NCI-H460 (cell line): ENCODE measurements at places on chromosomes 2 and 18. TPM values are rescaled to one million over a fixed set of nuclear protein-coding genes. Genes with fewer than 3 reads are reported as not detected.

ZNF385B gene
- 2.3 and 3.3 TPM in 2 replicates for total RNA-seq

TMEM17 gene
- total RNA-seq: 3.0 and 5.4 TPM in 2 replicates

GPBAR1 gene
- 0.15 TPM in 1 of 2 replicates, not detected in the other for total RNA-seq

HTRA2 gene
- total RNA-seq: 46.9 and 52.1 TPM in 2 replicates

MREG gene
- total RNA-seq: 3.4 and 4.1 TPM in 2 replicates

GPR35 gene
- 0.10 and 0.38 TPM in 2 replicates for total RNA-seq

USP40 gene
- total RNA-seq: 41.0 and 43.6 TPM in 2 replicates

UPP2 gene
- total RNA-seq: not detected in 2 replicates

MC4R gene
- total RNA-seq: not detected in 2 replicates

DES gene
- total RNA-seq: 0.38 and 0.50 TPM in 2 replicates

SERPINB12 gene
- total RNA-seq: not detected in 2 replicates

ESPNL gene
- 0.20 and 0.35 TPM in 2 replicates for total RNA-seq

DNA sequence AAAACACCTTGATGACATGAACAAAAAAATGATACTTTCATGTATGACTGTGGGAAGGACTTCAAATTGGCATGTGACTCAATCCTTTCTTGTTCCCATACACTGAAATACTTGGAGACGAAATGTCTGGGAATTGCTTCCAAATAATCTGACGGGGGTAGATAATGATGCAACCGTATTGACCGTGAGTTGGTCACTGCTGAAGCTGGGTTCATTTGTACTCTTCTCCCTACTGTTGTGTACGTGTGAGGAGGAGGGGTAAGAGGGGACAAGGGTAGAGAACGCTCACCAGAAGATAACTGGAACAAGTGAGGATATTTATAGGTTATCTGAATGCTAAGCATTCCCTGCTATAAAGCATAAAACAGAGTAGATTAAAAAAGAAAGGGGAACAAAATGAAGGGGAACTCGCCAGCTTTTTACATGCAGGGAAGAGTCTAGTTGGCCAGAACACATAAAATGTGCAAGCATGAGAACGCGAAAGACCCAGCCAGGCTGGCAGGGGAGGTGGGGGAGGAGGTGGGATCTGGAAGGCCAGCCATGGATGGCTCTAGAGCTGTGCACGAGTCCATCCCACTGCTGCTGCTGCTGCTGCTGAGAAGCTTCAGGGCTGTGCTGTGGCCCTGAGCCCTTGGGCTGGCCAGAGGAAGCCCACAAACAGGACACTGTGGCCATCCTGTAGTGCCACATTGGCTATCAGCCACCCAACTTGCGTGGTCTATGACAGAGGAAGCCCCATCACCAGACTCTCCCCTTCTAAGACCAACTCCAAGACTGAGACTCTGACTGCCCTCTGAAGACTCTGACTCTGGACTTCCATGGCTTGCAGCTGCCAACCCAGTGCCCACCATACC, 15.2 kb upstream of the CETN1 start:
- DNase-seq: no peak

GRCh38 chr2:160253440-160254188, 53.5 kb upstream of the ITGB6 start:
- no peak for DNase-seq

GRCh38 chr2:202037086-202037485, 3.4 kb downstream of the FZD7 start:
- no peak for DNase-seq

GRCh38 chr2:69798290-69798908, 31.1 kb upstream of the GMCL1 start:
- DNase-seq: no peak

DNA sequence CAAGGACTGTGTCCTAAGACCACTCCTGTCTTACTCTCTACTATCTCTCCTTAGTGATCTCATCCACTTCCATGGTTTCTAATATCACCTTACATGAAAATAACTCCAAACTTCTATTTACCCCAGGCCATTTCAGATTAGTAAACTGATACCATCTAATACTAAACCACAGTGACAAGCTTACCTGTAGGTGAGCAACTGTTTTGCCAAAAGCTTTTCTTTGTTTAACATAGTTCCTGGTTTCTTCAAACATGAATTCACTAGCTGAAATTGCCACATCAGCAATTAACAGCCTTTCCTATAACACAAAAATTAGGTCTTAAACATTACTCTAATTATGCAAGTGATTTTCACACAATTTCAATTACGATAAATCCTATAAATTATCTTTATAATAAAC, 22.1 kb downstream of the ACADL start:
- DNase-seq: no peak

GRCh38 chr2:1606046-1606400, 138.3 kb downstream of the PXDN start:
- no peak for DNase-seq

GRCh38 chr2:2502201-2502549, 171.1 kb upstream of the MYT1L start:
- DNase-seq: no peak

DNA sequence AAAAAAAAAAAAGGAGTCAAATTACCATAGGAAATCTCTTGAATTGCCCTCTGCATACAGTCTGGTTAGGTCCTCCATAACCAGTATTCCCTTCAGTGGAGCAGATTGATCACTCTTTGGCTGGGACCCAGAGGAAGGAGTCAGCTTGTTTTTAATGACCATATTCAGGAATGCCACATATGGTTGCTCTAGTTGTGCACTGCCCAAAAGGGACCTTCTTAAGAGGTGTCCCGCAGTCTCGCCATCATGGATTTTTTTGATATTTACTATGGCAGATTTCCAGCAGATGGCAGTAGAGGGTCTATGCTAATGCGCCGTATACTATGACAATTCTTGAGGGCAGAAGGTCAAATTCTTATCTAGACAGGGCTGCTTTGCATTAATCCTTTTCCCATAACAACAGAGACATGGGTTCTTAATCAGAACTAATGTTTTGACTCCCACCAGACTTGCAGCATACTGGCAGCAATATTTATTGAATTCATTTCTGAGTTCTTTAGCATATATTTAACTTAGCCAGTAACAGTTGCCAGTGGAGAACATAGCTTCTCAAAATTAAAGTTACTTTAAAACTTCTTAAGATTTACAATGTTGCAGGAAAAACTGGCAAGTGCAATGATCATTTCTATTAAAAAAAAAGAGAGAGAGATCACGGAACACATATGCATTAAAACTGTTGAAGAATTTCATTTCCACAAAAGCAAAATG, 31.8 kb upstream of the INPP4A start:
- peak; percentile 64 for DNase-seq

DNA sequence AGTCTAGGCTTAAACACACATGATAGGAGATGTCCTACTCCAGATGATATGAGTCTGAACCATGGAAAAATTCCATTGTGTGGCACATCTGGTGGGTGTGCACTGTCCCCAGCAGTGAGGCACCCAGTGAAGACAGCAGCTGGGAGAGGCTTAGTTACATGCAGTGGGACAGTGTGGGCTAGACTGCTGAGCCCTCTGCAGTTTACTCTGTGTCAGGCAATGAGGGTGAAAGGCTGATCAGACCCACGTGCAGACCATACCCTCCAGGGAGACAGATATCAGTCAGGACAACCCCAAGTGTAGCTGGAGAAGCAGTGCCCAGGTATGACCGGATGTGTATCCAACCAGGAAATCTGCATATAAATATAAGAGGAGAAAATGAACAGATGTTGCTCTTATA, 13.4 kb downstream of the IL37 start:
- no peak for DNase-seq

GRCh38 chr2:98552499-98553179, 55.7 kb downstream of the COA5 start:
- no peak for DNase-seq

GRCh38 chr18:60873708-60874107, 459.5 kb upstream of the CDH20 start:
- DNase-seq: no peak

- DNase-seq: no peak
These were observed 7.9 kb downstream of the ALPP start for GRCh38 chr2:232386490-232386739.

DNA sequence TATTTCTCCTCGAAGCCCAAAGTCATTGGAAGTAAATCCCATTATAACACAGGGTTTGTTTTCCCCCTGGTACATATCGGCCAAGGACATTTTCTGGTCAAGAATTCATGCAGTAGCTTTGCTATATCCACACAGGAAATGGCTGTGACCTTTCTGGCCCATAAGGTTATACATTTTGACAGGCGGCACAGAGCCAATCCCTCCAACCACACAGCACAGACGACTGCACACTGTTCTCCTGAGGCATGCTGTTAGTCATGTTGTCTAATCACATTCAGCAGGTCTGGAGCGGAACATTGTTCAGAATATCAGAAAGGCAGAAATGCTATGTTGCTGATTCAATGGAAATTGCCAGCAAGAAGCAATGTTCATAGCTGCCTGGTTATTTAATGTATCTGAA, 742.3 kb upstream of the SLC8A1 start:
- DNase-seq: no peak

DNA sequence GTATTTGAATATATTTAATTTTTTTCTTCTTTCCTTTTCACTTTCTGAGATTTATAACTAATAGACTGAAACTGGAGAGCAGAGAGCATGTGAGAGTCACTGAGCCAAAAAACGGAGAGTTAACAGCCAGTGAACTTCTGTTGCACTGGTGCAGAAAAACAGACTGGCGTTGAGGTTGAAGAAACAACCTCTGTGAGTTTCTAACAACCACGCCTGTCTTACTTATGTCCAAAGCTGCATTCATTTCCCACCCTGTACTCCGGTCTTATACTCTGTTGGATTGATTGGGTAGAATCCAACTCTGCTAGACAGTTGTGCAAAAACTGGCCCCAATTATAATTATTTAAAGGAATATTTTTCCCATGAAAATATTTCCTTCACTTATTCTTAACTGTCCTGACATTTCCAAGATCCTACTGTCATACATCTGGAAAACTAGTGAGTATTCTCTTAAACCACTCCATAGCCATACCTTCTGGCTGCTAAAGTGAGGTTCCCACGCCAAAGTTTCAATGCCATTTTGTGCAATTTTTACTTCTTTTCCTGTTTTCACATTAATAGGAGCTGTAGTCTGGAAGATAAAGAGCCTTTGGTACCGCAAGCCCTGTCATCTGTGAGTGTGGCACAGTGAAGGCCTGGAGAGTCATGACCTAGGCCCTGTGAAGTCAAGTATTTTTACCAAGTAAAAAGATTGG, 9.4 kb downstream of the CYP1B1 start:
- DNase-seq: no peak

- no peak for DNase-seq
These were observed 649.4 kb downstream of the CPS1 start for GRCh38 chr2:211205836-211206235.

DNA sequence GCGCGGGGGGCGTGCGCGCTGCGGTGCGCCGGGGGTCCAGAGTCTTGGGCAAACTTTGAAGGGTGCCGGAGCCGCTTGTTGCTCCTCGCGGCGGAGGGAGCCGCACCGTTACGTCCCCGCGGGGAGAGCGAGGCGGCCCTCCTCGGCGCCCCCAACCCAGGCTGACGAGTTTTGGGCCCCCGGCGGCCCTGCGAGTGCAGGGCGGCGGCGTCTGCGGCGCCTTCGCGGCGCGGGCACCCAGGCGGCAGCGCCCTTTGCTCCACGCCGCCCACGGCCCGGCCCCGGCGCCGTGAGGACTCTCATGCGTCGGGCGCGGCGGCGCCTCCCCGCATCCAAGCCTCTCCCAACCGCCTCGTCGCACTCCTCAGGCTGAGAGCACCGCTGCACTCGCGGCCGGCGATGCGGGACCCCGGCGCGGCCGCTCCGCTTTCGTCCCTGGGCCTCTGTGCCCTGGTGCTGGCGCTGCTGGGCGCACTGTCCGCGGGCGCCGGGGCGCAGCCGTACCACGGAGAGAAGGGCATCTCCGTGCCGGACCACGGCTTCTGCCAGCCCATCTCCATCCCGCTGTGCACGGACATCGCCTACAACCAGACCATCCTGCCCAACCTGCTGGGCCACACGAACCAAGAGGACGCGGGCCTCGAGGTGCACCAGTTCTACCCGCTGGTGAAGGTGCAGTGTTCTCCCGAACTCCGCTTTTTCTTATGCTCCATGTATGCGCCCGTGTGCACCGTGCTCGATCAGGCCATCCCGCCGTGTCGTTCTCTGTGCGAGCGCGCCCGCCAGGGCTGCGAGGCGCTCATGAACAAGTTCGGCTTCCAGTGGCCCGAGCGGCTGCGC, 814 bp downstream of the FZD7 start:
- no peak for DNase-seq

DNA sequence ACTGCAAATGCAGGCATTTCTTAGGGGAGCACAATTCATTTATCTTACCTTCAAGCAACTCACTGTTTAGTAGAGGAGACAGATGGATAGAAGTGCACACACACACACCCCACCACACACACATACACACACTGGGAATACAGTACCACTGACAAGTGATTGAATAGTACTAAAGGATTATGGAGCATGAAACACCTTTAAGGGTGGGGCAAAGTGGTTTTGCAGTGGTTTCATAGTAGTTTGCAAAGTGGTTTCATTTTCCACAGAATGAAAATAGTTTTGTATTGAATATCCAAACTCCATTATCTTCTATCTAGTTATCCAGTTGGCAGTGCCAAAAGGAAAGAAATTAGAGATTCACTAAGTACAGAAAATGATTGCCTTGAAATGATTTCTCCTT, 18.9 kb downstream of the KIF5C start:
- DNase-seq: no peak
